WTC11 (cell line): ENCODE measurements at places on chromosomes 2 and 18.

GRCh38 chr2:118698564-118698963, 148.9 kb downstream of the EN1 start:
- DNase-seq = no peak
- no peaks in the 10 kb centered on the region for H3K27me3 ChIP-seq

GRCh38 chr2:25885933-25886332, 7.6 kb upstream of the ASXL2 start:
- DNase-seq = no peak
- H3K27me3 ChIP-seq = peaks cover 19% of the 10 kb centered on the region
- no peaks in the 10 kb centered on the region for H3K4me1 ChIP-seq
- H3K36me3 ChIP-seq = no peaks in the 10 kb centered on the region

- H3K27ac ChIP-seq = no peak overlapping the region
- H3K36me3 ChIP-seq = no peaks in the 10 kb centered on the region
- DNase-seq = no peak
- H3K27me3 ChIP-seq = no peaks in the 10 kb centered on the region
- peaks cover 15% of the 10 kb centered on the region for H3K4me1 ChIP-seq
- H3K4me3 ChIP-seq = no peak overlapping the region
These were observed 84.5 kb upstream of the SLC1A4 start for GRCh38 chr2:64904413-64905329.

- H3K4me3 ChIP-seq = peak overlapping the region; percentile 100
- peak overlapping the region; percentile 98 for H3K27ac ChIP-seq
- peaks cover 25% of the 10 kb centered on the region for H3K4me1 ChIP-seq
- H3K36me3 ChIP-seq = peaks cover 38% of the 10 kb centered on the region
These were observed 478 bp downstream of the CLHC1 start for GRCh38 chr2:55231546-55232083.

DNA sequence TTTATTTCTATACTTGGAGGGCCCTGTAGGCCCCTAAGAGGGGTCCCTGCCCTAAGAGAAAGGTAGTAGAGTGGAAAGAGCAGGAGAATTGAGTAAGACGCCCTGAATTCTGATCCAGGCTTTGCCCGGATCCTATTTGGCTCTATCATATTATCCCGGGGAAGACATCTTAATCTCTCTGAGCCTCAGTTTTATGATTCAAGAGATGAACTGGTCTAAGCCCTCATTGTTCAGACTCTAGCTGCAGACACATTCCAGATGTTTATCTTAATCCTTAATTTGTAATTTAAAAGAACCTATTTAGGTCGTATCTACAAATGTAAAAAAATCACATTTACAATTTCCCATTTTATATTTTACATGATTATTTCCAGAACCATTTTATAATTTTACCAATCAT, 220.1 kb downstream of the AGPS start:
- peaks cover 16% of the 10 kb centered on the region for H3K4me1 ChIP-seq
- DNase-seq = no peak
- no peak overlapping the region for H3K27ac ChIP-seq
- H3K4me3 ChIP-seq = no peak overlapping the region

DNA sequence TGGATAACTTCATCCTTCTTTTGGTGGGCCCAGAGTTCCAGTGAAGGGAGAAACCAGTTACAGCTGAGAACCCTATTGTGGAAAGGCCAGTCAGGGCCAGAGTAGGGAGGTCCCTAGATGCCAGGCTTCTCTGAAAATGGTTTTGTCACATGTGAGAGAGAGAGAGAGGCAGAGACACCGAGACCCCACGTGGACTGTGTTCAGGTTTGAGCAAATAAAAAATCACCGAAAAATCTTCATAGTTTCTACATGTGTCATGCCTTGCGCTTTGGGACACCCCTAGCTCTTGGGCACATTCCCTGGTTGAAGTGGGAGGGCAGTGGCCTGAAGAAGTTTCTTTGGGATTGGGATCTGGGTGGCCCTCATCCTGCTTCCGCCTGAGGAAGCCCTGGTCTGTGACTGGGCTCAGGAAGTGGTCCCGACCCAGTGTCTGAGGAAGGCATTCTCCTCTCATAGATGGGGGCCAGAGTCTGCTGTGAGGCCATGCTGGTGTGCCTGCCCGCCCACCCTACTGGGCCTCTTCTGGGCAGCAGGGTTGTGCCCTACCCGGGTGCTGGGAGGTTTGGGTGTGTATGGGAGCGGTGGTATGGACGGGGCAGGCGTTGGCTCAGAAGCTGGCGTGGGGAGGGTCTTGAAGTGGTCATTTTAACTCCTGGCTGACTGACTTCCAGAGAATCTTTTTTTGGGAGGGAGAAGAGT, 16.1 kb downstream of the NCK2 start:
- H3K27me3 ChIP-seq = no peaks in the 10 kb centered on the region
- H3K27ac ChIP-seq = peak overlapping the region; percentile 85
- H3K4me1 ChIP-seq = peaks cover 80% of the 10 kb centered on the region
- DNase-seq = no peak

GRCh38 chr2:241686324-241686649, 328 bp downstream of the DTYMK start:
- H3K36me3 ChIP-seq = peaks cover 34% of the 10 kb centered on the region
- H3K27me3 ChIP-seq = no peaks in the 10 kb centered on the region
- peak overlapping the region; percentile 96 for H3K4me3 ChIP-seq
- DNase-seq = no peak
- H3K27ac ChIP-seq = no peak overlapping the region; the same call in 1 of the 2 replicates

DNA sequence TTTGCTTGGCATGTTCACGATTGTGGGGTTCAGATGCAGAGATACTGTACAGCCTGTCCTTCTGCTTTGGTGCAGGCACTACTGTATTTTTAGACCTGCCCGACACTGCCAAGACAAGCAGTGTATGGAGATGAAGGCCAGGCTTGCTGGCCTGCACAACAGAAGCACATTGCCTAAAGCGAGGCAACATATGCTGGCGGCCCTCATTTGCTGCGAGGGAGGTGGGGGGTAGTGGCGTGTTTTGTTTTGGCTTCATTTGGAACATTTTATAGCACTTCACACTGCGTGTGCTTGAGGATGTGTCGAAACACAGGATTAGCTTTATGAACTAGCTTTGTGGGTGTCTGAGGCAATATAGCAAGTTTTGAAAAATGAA, 27.0 kb downstream of the TMEM182 start:
- H3K27ac ChIP-seq = no peak overlapping the region
- no peak overlapping the region for H3K4me3 ChIP-seq
- peaks cover 37% of the 10 kb centered on the region for H3K4me1 ChIP-seq

GRCh38 chr2:128425216-128425615, 106.5 kb upstream of the HS6ST1 start:
- H3K27ac ChIP-seq = no peak overlapping the region
- H3K4me3 ChIP-seq = no peak overlapping the region
- no peak for DNase-seq
- peaks cover 11% of the 10 kb centered on the region for H3K4me1 ChIP-seq
- H3K36me3 ChIP-seq = peaks cover 24% of the 10 kb centered on the region

- no peak for DNase-seq
- no peaks in the 10 kb centered on the region for H3K27me3 ChIP-seq
- H3K27ac ChIP-seq = no peak overlapping the region
- H3K36me3 ChIP-seq = no peaks in the 10 kb centered on the region
These were observed 86.7 kb downstream of the PLB1 start for GRCh38 chr2:28582595-28582994.

DNA sequence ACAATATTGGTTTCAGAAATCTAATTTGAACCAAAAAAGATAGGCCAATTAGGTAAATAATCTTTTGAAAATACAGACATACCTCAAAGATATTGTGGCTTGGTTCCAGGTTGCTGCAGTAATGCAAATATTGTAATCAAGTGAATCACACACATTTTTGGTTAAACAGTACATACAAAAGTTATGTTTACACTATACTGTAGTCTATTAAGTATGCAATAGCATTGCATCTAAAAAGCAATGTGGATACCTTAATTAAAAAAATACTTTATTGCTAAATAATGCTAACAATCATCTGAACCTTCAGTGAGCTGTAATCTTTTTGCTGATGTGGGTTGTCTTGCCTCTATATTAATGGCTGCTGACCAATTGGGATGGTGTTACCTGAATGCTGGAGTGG, 67.3 kb downstream of the KYNU start:
- H3K36me3 ChIP-seq = peaks cover 19% of the 10 kb centered on the region
- no peaks in the 10 kb centered on the region; the same call in 1 of the 2 replicates for H3K27me3 ChIP-seq
- peaks cover 9% of the 10 kb centered on the region for H3K4me1 ChIP-seq
- H3K27ac ChIP-seq = no peak overlapping the region

DNA sequence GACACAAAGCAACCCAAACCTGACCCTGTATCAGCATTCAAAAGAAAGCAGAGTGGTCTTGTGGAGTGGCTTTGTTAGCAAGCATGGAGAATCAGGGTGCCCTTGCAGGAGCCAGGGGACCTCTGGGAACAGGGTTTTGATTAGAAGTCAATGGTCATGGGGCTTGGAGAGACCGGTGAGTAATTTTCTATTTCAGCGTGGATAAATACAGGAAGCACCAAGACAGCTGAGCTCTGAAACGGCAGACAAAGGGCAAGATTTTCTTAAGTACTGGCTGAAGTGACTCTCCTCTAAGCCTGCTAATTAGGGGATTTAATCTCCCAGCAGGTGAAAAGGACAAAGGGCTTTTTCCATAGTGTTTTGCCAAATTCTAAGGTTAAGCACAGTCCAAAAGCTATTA, 78.0 kb upstream of the GAREM1 start:
- peaks cover 41% of the 10 kb centered on the region for H3K4me1 ChIP-seq
- H3K4me3 ChIP-seq = peak overlapping the region; percentile 23
- DNase-seq = no peak
- H3K36me3 ChIP-seq = no peaks in the 10 kb centered on the region
- no peaks in the 10 kb centered on the region for H3K27me3 ChIP-seq

GRCh38 chr2:219727771-219728429, 100.5 kb downstream of the SLC4A3 start:
- H3K27me3 ChIP-seq = no peaks in the 10 kb centered on the region
- DNase-seq = no peak
- H3K4me1 ChIP-seq = peaks cover 19% of the 10 kb centered on the region

GRCh38 chr18:54939361-54939917, 19.8 kb downstream of the CCDC68 start:
- H3K4me3 ChIP-seq = no peak overlapping the region
- no peak overlapping the region for H3K27ac ChIP-seq
- DNase-seq = no peak
- H3K27me3 ChIP-seq = no peaks in the 10 kb centered on the region

GRCh38 chr18:63953811-63954210, 4.7 kb downstream of the HMSD start:
- H3K4me3 ChIP-seq = no peak overlapping the region
- no peaks in the 10 kb centered on the region for H3K27me3 ChIP-seq
- H3K27ac ChIP-seq = no peak overlapping the region
- no peaks in the 10 kb centered on the region; the same call in 1 of the 2 replicates for H3K36me3 ChIP-seq

DNA sequence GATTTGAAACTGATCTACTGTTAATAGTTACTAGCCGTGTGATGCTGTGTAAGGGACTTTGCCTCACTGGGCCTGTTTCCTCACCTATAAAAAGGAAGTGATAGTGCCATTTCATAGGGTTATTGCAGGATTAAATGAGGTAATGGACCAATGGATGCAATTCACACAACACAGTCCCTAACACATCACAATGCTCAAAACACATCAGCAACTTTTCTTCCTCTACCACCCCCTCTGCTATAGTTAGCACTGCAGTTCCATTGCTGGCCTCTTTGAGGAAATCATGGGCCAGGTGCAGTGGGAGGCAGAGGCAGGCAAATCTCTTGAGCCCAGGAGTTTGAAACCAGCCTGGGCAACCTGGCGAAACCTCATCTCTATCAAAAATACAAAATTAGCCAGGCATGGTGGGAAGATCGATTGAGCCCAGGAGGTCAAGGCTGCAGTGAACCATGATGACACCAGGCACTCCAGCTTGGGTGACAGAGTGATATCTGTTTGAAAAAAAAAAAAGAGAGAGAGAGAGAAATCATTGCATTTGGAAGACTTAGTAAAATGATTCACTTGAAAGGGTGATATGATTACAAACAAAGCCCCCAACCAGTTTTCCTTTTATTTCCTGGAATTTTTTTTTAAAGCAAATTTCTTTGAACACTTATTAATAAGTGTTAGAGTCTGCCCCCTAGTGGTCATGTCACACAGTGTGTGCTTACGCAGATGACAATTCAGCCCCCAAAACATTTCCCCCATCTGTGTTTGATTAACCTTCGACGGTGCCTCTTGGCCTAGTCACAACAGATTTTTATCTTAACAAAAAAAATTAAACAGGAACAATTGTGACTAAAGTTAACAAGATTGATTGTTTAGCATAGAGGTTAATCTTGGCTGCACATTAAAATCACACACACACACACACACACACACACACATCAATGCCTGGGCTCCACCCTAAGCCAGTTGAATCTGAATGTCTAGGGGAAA, 88.6 kb upstream of the BCL11A start:
- H3K4me3 ChIP-seq = no peak overlapping the region
- peaks cover 12% of the 10 kb centered on the region; the same call in 1 of the 2 replicates for H3K4me1 ChIP-seq
- H3K36me3 ChIP-seq = no peaks in the 10 kb centered on the region
- H3K27ac ChIP-seq = no peak overlapping the region
- DNase-seq = peak; percentile 39
- no peaks in the 10 kb centered on the region; the same call in 1 of the 2 replicates for H3K27me3 ChIP-seq

DNA sequence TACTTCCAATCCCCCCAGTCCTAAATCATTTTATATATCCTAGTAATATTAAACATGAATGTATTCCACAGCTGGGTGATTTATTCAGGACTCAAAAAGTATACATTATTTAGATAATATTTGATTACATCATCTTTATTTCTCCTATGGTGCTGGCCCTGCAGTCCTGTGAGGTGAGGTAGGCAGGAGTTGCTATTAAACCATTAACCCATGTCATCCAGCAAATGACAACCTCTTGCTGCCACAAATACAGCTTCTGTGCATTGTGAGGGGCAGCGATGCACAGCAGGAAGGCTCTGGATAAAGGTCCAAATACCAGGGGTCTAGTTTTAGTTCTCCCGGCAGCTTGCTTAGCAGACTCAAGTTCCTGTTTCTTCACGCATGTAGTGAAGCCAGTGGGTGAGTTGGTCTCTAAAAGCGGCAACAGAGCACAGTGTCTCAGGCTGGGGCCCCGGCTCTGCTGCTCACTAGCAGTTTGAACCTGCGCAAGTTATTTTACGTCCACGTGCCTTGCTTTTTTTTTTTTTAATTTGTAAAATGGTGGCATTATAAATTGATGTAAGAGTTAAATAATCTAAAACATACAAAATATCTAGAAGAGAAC, 36.1 kb downstream of the INSIG2 start:
- no peaks in the 10 kb centered on the region; the same call in 1 of the 2 replicates for H3K27me3 ChIP-seq
- H3K36me3 ChIP-seq = no peaks in the 10 kb centered on the region
- no peak overlapping the region for H3K4me3 ChIP-seq
- no peak overlapping the region for H3K27ac ChIP-seq
- peaks cover 8% of the 10 kb centered on the region for H3K4me1 ChIP-seq

- H3K4me3 ChIP-seq = no peak overlapping the region
- no peaks in the 10 kb centered on the region for H3K27me3 ChIP-seq
- no peaks in the 10 kb centered on the region for H3K4me1 ChIP-seq
- no peak for DNase-seq
- H3K27ac ChIP-seq = no peak overlapping the region
- peaks cover 16% of the 10 kb centered on the region for H3K36me3 ChIP-seq
These were observed 62.5 kb downstream of the USP40 start for GRCh38 chr2:233503947-233504637.

DNA sequence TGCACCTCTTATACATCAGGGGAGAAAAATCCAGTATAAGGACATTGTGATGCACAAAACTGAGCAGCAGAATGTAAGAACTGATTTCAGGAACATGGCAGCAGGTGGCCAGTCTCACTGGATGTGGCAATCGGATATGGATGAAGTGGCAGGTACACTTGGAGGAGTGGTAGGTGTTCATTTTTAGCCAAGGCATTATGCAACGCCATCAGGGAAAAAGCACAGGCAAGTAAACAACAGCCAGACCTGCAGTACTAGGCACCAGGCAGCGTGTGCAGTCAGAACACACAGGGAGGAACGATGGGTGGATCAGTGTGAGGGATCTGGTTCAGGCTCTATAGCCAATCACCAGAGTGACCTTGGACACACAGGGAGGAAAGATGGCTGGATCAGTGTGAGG, 77.4 kb upstream of the GCFC2 start:
- no peak for DNase-seq
- peaks cover 12% of the 10 kb centered on the region for H3K4me1 ChIP-seq
- no peak overlapping the region for H3K4me3 ChIP-seq
